ENCODE measurements at places on chromosomes 5 and 9.

DNA sequence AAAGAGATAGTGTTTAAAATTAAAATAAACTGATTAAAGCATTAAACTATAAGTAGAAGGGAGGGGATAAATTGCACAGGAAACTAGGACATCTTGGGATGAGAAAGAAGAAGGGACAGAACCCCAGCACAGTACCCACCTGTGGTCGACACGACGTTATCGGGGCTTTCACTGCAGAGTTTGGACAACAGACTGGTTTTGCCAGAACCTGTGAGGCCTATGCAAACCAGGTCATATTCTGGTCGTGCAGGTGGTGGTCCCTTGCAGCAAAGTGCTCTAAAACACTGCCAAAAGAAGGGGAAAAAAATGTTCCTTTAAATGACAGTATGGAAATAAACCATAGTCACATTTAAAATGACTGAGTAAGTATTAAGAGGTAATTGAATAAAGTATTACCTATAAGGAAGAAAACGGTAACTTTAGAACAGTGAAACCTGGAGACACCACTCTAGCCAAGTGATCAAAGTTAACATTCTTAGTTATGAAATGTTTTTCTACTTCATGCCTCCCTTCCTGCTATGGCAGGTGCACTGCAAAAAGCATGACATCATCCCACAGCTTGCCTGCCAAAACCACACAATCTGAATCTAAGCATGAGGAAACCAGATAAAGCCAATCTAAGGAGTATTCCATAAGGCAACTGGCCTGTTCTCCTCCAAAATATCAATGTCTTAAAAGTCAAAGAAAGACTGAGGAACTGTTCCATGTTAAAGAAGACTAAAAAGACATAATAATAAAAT is 138.6 kb downstream of the ARL15 start:
- no peak for DNase-seq

DNA sequence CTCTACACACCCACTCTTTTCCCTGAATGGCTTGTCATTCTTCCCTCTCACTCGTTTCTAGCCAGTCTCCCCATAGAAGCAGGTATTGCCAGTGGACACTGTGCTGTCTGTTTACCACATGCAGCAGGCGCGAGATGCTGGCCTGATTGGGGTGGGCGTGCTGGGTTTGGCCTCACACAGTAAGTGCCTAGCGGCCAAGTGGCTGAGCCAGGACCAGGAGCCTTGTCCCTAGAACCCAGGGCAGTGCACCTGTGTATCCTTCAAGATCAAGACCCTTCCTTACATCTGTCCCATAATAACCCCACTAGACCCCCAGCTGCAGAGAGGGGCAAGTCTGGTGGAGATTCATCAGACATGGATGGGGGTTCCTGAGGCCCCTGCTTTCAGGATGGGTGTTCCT is 112.8 kb upstream of the IRX4 start:
- no peak for DNase-seq

DNA sequence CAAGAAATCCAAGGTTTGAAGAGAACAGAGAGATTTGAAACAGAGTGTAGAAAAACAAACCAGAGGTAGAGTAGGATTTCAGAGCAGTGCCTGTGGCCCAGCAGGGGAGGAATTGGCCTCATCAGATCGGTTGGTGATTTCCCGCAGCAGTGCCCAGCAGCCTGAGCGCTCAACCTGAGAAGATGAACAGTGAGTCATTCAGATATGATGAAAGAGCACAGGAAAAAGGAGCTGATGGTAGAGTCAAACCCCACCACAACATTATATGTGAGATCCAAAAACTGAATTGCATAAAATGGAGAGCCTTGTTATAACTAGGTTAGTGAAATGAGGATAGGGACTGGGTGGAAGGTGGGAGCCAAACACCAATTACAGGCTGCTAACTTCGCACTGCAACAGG is 248.9 kb downstream of the PIK3R1 start:
- DNase-seq: no peak

DNA sequence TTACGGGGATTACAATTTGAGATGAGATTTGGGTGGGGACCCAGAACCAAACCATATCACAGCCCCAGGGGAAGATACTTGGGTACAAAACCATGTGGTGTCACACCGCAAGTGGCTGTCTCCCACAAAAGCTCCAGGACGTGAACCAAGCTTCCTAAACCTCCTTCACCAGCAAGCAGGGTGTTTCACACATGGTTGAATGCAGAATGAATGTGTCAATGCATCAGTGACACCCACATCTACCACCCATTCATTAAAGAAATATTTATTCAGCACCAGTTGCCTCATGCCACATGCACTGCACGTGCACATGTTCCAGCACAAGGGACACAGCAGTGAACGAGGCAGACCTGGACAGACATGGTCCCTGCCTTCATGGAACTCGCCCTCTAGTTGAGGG is 70.9 kb upstream of the SPOCK1 start:
- no peak for DNase-seq

- no peak for DNase-seq
Observed at GRCh38 chr5:82982846-82983245, 94.3 kb downstream of the TMEM167A start.

DNA sequence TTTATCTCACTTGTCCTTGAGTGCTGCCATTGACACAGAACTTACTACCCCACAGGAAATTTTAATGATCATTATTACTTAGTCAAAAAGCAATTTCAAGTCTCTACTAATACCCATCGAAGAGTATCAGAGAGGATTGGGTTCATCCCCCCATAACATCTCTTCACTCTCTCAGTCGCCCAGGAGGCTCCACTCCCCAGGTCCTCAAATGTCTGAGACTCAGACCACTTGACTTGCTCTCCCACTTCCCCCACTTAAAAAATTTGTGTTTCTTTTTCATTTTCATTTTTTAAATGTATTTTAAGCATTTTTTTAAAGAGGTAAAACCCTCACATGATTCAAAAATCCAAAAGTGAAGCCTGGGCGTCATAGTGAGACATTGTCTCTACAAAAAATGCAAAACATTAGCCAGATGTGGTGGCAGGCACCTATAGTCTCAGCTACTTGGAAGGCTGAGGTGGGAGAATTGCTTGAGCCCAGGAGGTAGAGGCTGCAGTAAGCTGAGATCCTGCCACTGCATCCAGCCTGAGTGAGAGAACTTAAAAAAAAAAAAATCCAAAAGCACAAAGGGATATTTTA is 56.8 kb upstream of the TRAF1 start:
- DNase-seq: no peak

DNA sequence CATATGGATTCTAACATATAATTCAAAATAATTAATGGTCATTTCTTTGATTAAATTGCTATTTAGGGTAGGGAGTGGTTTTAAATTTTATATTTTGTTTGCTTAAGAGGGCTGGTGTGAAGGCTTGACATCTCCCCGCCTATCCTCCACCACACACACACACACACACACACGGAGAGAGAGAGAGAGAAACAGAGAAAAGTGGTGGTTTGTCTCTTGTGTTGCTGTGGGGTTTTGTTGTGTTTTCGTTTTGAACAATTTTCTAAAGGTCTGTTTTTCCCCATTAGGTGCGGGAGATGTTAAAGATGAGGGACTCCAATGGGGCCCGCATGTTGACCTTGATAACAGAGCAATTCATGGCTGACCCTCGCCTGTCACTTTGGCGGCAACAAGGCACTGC is 161.9 kb downstream of the ZSWIM6 start:
- DNase-seq: no peak

- DNase-seq: no peak
Observed at GRCh38 chr9:110537841-110538646, 41.5 kb downstream of the SVEP1 start.

GRCh38 chr5:41831155-41831554 is 39.1 kb downstream of the OXCT1 start:
- DNase-seq: no peak

DNA sequence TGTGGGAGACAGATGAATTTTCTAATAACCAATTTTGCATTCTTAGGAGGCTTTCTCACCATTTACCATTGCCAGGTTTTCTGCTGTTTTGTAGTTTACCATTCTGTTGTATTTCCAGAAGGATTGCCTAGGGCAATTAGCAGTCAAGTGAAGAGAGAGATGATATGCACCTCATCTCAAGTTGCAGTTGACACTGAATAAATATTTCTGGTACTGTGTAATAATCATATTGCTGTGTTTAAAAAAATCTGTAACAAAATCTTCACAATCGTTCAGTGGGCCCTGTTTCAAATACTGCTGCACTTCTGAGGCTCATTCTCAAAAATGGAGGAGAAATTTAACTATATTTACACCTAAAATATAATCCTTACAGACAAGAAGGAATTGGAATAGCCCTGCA is 706.1 kb upstream of the PTPRD start:
- no peak for DNase-seq

DNA sequence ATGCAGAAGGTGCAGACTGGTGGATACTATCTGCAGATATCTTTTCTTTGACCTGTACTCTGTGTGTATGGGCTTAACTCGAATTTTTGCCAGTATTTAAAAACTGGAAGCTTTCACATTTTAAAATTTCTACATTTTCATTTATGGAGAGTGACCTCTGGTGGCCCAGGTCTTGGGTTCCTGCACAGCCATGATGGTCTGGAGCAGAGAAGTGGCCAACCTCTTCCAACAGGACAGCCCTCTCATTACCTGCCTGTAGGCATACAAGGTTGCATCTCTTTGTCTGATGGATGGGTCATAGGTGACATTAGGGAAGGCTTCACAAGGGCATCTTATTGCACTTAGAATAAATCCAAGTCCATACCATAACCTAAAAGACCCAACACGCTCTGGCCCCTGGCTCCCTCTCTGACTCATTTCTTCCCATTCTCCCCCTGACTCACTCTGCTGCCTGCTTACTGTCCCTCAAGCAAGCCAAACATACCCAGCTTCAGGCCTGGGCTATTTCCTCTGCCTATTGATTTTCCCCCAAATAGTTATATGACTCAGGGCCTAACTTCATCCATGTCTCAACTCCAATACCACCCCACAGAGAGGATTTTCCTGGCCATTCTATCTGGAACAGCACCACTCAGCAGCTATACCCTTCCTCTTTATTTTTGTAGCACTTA is 113.3 kb upstream of the SLC1A3 start:
- no peak for DNase-seq

DNA sequence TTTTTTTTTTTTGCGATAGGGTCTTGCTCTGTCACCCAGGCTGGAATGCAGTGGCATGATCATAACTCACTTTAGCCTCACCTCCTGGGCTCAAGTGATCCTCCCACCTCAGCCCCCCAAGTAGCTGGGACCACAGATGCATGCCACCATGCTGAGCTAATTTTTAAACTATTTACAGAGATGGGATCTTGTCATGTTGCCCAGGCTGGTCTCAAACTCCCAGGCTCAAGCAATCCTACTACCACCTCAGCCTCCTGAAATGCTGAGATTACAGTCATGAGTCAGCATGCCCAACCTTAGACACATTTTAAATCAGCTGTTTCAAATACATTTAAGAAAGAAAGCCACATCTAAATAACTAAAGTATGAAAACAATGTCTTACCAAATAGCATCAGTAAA is 439.0 kb downstream of the EBF1 start:
- no peak for DNase-seq

DNA sequence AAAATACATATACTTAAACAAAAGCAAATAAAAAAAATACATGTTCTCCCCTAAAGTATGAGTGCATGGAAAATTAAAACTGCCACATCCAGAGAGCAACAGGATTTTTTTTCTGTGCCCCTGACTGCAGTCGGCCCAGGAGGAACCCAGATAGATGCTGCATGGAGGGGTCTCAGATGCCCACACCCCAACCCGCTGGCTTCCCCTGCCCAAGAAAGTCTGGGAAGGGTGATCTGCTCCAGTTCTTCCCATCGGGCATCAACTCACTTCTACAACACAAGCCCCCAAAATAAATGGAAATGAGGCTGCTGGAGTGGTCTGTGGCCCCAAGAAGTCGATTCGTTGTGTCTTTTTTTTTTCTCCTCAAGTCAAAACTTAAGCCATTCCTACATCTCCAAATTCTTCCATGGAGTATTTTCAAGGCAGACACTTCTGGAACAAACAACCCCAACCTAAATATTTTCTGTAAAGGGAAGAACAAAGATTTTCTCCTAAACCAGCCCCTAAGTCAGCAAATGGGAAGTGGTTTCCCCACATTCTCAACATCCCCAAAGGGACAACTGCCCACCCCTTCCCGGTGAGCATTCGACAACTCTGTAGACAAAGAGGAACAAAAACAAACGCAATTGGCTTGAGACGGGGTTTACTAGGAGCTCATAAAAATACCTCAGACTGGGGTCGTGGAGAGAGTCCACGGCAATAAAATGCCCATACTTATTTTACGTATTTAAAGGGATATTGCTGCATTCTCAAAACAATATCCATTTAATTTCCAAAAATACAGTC is 46.7 kb downstream of the ROR2 start:
- no peak for DNase-seq

DNA sequence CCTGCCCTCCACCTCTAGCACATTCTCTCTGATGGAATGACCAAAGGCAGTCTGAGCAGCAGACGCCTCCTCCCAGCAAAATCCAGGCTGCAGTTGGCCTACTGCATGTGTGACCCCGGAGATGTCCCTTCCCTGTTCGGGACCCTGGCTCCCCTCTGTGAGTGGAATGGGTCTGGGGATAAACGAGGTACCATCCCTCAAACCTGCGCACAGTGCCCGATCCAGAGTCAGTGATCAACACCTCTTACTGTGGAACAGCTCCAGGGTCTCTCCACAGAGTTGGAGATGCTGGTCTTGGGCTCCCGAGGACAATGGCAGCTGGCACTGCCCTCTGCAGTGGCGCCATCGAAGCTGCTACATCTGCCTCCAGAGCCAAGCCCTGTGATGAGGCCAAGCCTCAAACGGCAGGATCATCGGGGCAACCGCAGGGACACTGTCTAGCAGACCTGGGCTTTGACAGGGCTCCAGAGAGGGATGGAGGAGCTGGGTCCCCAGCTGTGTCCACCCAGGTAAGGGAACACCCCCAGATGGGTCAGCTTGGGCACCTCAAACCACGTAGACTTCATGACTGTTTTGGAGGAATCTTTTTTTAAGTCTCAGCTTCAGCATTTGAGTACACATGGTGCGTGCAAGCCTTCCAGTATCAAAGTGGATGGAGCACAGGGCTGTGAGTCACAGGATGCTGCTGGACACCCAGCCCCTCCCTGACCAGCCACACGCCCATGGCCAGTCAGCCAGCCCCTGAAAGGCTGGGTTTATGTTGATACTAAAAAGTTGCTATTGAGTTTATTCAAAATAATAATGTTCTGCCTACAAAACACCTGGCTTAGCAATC is 13.0 kb downstream of the MED10 start:
- DNase-seq: no peak

DNA sequence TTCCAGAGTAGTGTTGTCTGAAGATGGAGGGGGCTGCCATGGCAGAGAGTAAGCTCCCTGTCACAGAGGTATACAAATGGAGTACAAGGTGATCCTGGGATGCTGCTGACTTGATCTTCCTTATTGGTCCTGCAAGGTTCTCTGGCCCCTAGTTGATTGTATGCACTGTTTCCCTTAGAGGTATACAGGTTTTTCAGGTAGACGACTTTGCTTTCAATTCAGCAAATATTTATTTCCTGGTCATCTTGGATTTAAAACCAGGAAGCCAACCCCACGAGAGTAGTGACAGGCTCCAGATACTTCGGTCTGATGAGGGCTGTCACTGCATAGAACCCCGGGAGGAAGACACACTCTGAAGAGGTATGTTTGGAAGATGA is 16.5 kb upstream of the TRIM14 start:
- DNase-seq: no peak
